Fibroblast of upper back skin (primary cell): ENCODE measurements at places on chromosomes 2 and 18.

DNA sequence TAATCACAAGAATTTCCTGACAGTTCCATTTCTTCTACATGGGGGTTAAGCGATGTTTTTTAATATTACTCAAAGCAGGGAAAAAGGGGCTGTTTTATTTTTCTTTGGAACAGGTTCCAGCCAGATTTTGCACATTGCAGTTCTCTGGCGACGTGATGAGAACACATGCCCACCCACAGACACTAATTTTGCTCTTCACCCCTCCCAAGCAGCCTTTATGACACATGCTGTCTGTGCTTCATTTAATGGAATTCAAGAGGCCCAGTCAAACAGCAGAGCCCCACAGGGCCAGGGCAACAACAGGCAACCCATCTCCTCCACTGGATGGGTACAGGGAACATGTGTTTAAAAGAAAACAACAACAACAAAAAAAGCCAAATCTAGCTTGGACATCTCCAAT, 70.8 kb downstream of the SPRED2 start:
- DNase-seq = peak; percentile 70

GRCh38 chr2:114400890-114401289, 41.6 kb upstream of the DPP10 start:
- no peak for DNase-seq

GRCh38 chr2:218832081-218832480, 478 bp upstream of the PRKAG3 start:
- no peak for DNase-seq

DNA sequence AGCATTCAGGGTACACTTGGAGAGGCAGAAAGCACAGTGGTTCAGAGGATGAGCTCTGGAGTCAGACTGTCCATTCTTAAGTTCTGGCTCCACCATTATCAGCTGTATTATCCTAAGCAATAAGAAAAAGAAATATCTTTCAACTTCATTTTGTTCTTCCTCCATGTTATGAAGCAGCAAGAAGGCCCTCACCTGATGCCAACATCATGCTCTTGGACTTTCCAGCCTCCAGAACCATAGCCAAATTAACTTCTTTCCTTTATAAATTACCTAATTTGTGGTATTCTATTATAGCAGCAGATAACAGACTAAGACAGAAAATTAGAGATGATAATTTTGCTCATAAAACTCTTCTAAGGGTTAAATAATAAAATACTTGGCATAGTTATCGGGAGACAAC, 137.1 kb downstream of the RBMS1 start:
- DNase-seq = no peak

DNA sequence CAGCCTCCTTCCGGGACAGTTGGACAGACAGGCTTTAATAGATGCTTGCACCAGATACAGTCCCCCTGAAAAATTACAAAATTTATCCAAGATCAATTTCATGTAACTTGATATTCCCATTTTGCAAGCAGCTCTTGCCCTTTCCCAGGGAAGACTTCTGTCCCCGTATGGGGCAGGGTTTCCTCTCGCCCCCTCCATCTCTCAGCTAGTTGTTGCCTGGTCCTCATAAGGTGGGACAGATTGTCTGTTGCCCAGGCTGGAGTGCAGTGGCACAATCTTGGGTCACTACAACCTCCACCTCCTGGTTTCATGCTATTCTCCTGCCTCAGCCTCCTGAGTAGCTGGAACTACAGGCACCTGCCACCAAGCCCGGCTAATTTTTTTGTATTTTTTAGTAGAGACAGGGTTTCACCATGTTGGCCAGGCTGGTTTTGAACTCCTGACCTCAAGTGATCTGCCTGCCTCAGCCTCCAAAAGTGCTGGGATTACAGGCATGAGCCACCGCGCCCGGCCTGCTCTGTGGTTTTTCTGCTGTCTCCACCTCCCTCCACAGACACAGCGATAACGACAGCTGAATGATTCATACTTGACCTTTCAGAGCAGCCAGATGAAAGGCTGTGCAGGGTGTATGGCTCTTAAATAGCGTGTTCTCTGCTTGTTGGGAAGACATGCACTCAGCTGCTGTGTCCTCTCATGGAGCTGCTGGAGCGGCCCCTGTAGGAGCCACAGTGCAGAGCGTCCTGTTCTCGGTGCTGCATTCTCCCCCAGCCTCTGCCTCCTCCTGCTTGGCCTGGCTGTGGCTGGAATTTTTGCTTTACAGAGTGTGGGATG, 61.4 kb downstream of the TTC39C start:
- peak; percentile 96 for DNase-seq
